ENCODE measurements at places on chromosomes 6 and 20.

DNA sequence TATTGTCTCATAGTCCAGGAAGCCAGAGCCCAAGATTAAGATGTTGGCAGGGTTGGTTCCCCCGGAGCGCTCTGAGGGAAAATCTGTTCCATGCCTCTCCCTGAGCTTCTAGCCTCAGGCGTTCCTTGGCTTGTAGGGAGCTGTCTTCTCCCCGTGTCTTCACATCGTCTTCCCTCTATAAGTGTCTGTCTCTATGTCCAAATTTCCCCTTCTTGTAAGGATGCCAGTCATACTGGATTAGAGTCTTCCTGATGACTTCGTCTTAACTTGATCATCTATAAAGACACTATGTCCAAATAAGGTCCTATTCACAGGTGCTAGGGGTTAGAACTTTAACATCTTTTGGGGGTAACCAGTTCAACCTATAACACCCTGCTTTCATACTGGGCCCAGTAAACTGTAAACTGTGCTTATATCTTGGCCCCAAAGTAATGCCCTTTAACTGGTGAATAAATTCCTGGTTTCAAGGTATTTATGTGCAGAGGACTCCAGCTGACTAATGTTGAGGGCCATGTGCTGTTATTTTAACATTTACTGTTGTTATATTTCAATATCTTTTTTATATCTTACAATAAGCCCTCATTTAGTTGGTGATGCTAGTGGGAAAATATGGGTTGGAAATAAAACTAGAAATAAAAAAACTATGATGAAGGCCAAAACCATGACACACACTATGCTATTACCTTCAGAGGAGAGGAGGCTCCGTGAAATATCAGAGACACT is 101.7 kb upstream of the IYD start:
- DNase-seq: no peak

DNA sequence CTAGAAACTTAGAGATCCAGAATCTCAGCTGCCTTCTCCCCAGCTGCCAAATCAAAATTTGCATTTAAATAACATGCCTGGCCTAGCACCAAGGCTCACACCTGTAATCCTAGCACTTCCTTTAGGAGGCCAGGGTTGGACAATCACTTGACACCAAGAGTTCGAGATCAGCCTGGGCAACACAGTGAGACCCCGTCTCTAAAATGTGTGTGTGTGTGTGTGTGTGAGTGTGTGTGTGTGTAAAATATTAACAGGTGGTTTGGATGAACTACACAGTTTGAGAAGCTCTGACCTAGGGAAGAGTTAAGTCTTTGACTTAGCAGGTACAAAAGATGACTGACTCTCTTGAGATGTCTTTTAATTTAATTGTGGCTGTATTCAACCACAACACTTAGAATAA is 20.2 kb upstream of the CD2AP start:
- no peak for DNase-seq

DNA sequence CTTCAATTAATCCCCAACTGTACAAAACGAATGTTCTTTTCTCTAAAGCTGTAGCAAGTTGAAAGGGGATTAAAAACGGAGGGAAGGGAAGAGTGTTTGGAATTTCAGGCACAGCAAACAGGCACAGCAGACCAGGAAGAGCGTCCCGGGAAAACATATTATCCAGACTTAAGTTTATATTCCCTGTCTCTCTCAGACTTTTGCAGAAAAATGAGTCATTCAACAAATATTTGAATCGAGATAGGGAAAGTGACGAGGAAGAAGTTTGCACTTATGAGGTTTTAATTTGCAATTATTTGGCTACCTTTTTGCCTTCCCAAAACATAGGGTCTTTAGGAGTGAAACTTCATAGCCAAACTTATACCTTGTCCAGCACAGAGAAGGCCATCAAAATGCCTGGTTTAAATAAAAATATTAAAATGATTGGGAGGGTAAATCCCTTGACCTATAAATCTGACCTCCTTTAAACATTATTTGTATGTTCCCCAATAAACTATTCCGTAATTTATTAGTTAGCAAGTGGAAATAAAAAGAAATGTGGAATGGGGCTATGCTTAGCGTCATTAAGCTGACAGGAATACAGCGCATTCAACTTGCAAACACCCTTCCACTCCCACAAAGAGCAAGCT is 16.0 kb downstream of the HFE start:
- no peak for DNase-seq

GRCh38 chr20:57091748-57092111 is 174.7 kb downstream of the BMP7 start:
- no peak for DNase-seq

Measured in nucleus accumbens (tissue), 56 donors.